ENCODE measurements at places on chromosomes 2 and 18. TPM values are rescaled to one million over a fixed set of nuclear protein-coding genes. Genes with fewer than 3 reads are reported as not detected.
A peak's percentile ranks its signal among the peaks of the same experiment; 100 is the strongest.

- peaks cover 6% of the 10 kb centered on the region for H3K27me3 ChIP-seq
- H3K4me1 ChIP-seq, result peaks cover 17% of the 10 kb centered on the region
- H3K36me3 ChIP-seq, result no peaks in the 10 kb centered on the region
- no peak for DNase-seq
- H3K27ac ChIP-seq, result no peak overlapping the region
Observed at GRCh38 chr18:24658302-24658701, 197.9 kb downstream of the HRH4 start.

GRCh38 chr2:48529676-48530032, 300 bp upstream of the STON1 start:
- peaks cover 5% of the 10 kb centered on the region for H3K4me1 ChIP-seq
- peak overlapping the region; percentile 74 for H3K27ac ChIP-seq
- no peaks in the 10 kb centered on the region for H3K27me3 ChIP-seq
- H3K4me3 ChIP-seq, result peak overlapping the region; percentile 89
- peak; percentile 4 for DNase-seq

DNA sequence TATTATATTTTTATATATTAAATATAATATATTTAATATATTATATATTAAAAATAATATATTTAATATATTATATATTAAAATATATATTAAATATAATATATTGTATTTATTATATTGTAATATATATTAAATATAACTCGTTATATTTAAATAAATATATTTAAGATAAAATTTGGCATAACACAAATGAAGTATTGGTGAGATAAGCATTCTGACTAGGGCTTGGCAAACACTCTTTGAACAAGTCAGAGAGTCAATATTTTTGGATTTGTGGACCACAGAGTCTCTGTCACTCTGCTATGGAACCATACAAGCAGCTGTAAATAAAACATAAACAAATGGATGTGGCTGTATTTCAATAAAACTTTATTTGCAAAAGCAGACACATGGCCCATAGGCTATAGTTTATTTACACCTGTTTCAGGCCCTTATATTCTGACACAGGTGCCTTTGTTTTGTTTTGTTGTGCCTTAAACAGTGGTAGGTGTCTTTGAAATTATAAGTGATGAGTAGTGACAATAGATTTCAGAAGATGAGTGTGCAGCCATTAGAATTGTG, 190.1 kb downstream of the EPHA4 start:
- no peaks in the 10 kb centered on the region for H3K4me1 ChIP-seq
- no peaks in the 10 kb centered on the region for H3K27me3 ChIP-seq
- H3K36me3 ChIP-seq, result peaks cover 2% of the 10 kb centered on the region
- DNase-seq, result no peak
- H3K4me3 ChIP-seq, result no peak overlapping the region
- no peak overlapping the region for H3K27ac ChIP-seq

GRCh38 chr2:74148457-74149246, 940 bp upstream of the BOLA3 start:
- no peak overlapping the region for H3K4me3 ChIP-seq
- no peak for DNase-seq
- H3K27me3 ChIP-seq, result no peaks in the 10 kb centered on the region

GRCh38 chr2:26409785-26410184, 8.1 kb downstream of the DRC1 start:
- H3K27ac ChIP-seq, result no peak overlapping the region
- H3K4me1 ChIP-seq, result peaks cover 14% of the 10 kb centered on the region
- H3K36me3 ChIP-seq, result no peaks in the 10 kb centered on the region
- DNase-seq, result no peak

GRCh38 chr2:84807063-84807485, 73.8 kb downstream of the TRABD2A start:
- peaks cover 2% of the 10 kb centered on the region for H3K36me3 ChIP-seq
- peaks cover 4% of the 10 kb centered on the region for H3K4me1 ChIP-seq
- no peak overlapping the region for H3K27ac ChIP-seq
- no peak for DNase-seq

DNA sequence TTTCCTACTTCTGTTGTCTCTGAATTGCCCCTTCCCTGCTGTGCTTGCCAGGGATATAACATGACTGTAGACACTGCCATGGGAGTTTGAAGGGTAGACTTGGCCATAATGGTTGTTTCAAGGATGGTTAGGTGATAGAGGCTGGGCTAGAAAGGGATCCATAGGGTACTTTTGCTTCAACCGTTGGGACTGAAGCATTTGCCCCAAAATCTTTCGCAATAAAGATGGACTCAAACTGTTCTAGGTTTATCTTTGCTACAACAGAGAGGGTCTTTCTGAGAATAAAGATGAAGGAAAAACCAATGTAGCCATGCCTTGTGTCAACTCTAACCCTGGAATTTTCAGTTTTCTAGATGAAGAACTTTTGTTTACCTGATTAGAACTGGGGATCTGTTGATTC, 27.2 kb downstream of the MSGN1 start:
- H3K4me1 ChIP-seq, result no peaks in the 10 kb centered on the region
- no peak for DNase-seq
- peaks cover 8% of the 10 kb centered on the region for H3K27me3 ChIP-seq
- H3K4me3 ChIP-seq, result no peak overlapping the region

GRCh38 chr2:226155093-226155875, 644.3 kb downstream of the IRS1 start:
- no peaks in the 10 kb centered on the region for H3K4me1 ChIP-seq
- no peaks in the 10 kb centered on the region for H3K36me3 ChIP-seq
- H3K4me3 ChIP-seq, result no peak overlapping the region
- DNase-seq, result no peak
- no peak overlapping the region for H3K27ac ChIP-seq

DNA sequence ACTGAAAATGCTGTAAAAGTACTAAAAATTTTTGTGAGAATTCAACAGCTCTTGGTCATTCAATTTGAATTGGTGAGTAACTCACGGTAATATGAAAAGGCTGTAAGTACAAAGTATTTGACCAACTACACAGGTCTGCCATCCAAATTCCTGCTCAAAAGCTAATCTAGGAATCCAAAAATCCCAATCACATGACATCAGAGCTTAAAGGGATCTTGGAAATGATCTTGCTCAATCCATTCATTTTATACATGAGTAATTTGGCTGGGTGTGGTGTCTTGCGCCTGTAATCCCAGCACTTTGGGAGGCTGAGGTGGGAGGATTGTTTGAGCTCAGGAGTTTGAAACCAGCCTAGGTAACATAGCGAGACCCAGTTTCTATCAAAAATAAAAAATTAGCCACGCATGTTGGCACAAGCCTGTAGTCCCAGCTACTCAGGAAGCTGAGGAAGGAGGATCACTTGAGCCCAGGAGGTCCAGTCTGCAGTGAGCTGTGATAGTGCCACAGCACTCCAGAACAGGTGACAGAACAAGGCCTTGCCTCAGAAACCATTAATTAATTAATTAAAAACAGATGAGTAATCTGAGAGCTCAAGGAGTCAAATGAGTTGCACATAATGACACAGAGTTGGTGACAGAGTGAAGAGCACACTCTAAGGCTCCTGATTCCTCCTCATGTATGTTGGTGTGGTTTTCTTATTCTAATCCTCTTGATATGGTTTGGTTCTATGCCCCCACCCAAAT, 19.8 kb downstream of the SPIRE1 start:
- H3K4me3 ChIP-seq, result no peak overlapping the region
- H3K27ac ChIP-seq, result no peak overlapping the region
- H3K4me1 ChIP-seq, result no peaks in the 10 kb centered on the region
- H3K36me3 ChIP-seq, result no peaks in the 10 kb centered on the region

DNA sequence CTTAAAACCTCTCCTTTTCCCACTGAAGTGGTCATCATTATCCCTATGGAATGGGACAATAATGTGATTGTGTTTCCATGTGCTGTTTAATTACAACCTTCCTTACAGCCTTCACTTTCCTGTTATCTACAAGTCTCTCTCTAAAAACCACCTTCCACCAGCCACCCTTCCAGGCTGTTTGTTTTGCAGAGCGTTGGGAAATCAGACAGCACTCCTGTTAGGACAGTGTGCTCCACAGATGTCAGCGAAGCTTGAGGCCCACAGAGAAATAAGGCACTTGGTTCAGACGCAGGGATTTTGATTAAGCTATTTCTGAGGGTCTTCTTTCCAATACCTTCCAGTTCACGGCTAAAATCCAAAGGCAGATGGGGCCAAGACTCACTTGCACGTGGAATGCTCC, 32.3 kb upstream of the ASPRV1 start:
- no peak overlapping the region for H3K4me3 ChIP-seq
- H3K36me3 ChIP-seq, result no peaks in the 10 kb centered on the region
- H3K4me1 ChIP-seq, result peaks cover 12% of the 10 kb centered on the region
- no peak for DNase-seq
- H3K27me3 ChIP-seq, result no peaks in the 10 kb centered on the region
- no peak overlapping the region for H3K27ac ChIP-seq

GRCh38 chr2:19607931-19608771, 249.7 kb upstream of the OSR1 start:
- no peak overlapping the region for H3K4me3 ChIP-seq
- no peak for DNase-seq
- H3K36me3 ChIP-seq, result no peaks in the 10 kb centered on the region
- no peak overlapping the region for H3K27ac ChIP-seq

- no peaks in the 10 kb centered on the region for H3K4me1 ChIP-seq
- no peak for DNase-seq
- no peaks in the 10 kb centered on the region for H3K36me3 ChIP-seq
- H3K27ac ChIP-seq, result no peak overlapping the region
- H3K27me3 ChIP-seq, result no peaks in the 10 kb centered on the region
- no peak overlapping the region for H3K4me3 ChIP-seq
Observed at GRCh38 chr18:32847691-32848090, 74.9 kb upstream of the KLHL14 start.

DNA sequence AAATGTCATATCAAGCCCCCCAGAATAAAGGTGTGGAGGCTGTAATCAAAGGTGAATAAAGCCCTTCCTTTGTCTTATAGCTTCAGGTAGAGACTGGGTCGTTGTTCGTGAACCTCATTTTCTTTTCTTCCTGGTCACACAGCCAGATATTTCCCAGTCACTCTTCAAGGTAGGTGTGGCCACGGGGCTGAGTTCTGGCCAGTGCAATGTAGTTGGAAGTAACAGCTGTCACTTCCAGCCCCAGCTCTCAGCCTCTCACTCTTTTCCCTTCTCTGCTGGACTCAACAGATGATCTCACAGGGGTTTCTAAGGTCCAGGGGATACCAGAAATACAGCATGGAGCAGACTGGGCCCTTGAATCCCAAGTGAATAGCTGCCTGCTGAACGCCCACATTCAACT, 15.8 kb upstream of the TRPM8 start:
- H3K27me3 ChIP-seq, result peaks cover 5% of the 10 kb centered on the region
- H3K36me3 ChIP-seq, result peaks cover 2% of the 10 kb centered on the region
- DNase-seq, result no peak
- peaks cover 9% of the 10 kb centered on the region for H3K4me1 ChIP-seq

- no peaks in the 10 kb centered on the region for H3K36me3 ChIP-seq
- no peaks in the 10 kb centered on the region for H3K4me1 ChIP-seq
- H3K4me3 ChIP-seq, result no peak overlapping the region
Observed at GRCh38 chr18:78724214-78724914, 255.3 kb upstream of the SALL3 start.

- no peak overlapping the region for H3K27ac ChIP-seq
- H3K4me1 ChIP-seq, result no peaks in the 10 kb centered on the region
- H3K27me3 ChIP-seq, result no peaks in the 10 kb centered on the region
- no peak overlapping the region for H3K4me3 ChIP-seq
Observed at GRCh38 chr18:55370936-55371335, 217.1 kb downstream of the TCF4 start.

DNA sequence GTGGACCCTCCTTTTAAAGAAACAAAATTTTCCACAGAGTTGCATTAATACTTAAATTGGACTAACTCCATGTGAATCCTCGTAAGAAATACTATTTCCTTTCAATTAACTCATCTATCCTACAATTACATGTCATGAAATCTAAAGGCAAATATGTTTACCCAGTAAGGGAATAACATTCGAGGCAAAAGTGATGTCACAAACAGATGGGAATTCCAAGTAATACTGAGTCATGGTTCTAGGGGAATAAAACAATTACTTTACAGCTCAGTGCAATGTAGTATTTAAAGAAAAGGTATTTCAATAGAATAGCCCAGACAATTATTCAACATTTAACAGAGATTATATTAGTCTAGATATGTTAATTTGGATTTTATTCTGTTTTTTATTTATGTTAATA, 205.8 kb downstream of the ZNF385B start:
- no peaks in the 10 kb centered on the region for H3K36me3 ChIP-seq
- H3K4me1 ChIP-seq, result no peaks in the 10 kb centered on the region
- H3K27me3 ChIP-seq, result no peaks in the 10 kb centered on the region
- H3K4me3 ChIP-seq, result no peak overlapping the region
- no peak overlapping the region for H3K27ac ChIP-seq

- peak overlapping the region; percentile 85 for H3K27ac ChIP-seq
- DNase-seq, result peak; percentile 19
- H3K36me3 ChIP-seq, result peaks cover 6% of the 10 kb centered on the region
- peaks cover 38% of the 10 kb centered on the region for H3K4me1 ChIP-seq
- no peak overlapping the region for H3K4me3 ChIP-seq
Observed at GRCh38 chr2:171347591-171348032, 86.2 kb downstream of the METTL8 start.

DNA sequence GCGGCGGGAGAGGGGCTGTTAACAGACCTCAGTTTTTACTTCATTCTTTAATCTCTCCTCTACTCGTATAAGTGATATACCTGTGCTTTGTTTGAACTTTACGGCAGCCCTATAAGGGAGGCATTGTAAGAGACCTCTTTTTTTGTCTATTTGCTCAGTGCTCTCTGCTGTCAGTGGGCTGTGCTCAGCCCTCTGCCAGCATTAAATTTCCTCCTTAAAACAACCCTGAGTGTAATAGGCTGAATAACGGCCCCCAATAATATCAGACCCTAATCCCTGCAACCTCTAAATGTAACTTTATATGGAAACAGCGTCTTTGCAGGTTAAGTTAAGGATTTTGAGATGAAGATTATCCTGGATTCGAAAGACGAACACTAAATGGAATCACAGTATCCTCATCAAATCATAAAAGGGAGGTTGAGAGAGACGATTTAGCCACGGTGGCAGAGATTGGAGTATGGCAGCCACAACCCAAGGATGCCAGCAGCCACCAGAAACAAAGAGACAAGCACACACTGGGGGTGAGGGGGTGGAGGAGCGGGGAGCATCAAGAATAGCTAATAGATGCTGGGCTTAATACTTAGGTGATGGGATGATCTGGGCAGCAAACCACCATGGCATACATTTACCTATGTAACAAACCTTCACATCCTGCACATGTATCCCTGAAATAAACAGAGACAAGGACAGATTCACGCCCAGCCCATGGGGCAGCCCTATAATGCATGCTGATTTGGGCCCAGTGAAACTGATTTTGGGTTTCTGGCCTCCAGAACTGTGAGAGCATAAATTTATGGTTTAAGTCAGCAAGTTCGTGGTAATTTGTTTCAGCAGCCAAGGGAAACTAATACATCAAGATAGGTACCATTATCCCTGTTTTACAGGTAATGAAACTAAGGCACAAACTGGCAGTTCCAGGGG, 894 bp upstream of the FARSB start:
- H3K27ac ChIP-seq, result peak overlapping the region; percentile 100
- no peak for DNase-seq
- peak overlapping the region; percentile 100 for H3K4me3 ChIP-seq
- peaks cover 40% of the 10 kb centered on the region for H3K4me1 ChIP-seq
- H3K27me3 ChIP-seq, result no peaks in the 10 kb centered on the region

- H3K36me3 ChIP-seq, result no peaks in the 10 kb centered on the region
- no peaks in the 10 kb centered on the region for H3K4me1 ChIP-seq
- no peak overlapping the region for H3K27ac ChIP-seq
- H3K4me3 ChIP-seq, result no peak overlapping the region
Observed at GRCh38 chr2:182132605-182133004, 147.0 kb downstream of the PPP1R1C start.

PROM2 gene
- 0.38 TPM for total RNA-seq

AMER3 gene
- not detected for total RNA-seq

TDRD15 gene
- not detected for total RNA-seq

XDH gene
- total RNA-seq, result 0.07 TPM

IL1B gene
- total RNA-seq, result not detected

TRAPPC8 gene
- total RNA-seq, result 40.9 TPM

MPPE1 gene
- total RNA-seq, result 61.2 TPM

SERPINB10 gene
- total RNA-seq, result 1.5 TPM

TOGARAM2 gene
- total RNA-seq, result 4.3 TPM

ALPG gene
- total RNA-seq, result not detected
